Gastroesophageal sphincter (tissue), 4 donors: ENCODE measurements at places on chromosomes 3 and 15.

DNA sequence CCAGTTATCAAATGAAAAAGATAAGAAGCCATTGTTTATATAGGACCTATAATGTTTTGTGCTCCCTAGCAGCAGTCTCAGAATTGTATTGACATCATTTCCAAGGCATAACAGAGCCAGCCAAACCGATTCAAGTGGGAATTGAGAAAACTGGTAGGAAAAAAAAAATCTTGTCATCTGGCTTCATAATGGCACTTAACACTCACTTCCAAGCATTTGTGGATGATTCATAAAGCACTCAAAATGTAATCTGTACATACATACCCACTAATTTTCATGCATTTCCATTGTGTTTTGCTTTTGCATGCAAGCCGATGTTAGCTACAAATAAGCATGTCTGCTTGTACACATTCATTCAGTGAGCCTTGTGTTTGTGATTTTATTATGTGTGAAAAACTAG lies 18.6 kb upstream of the TRPC1 start:
- ATAC-seq, result no peak

DNA sequence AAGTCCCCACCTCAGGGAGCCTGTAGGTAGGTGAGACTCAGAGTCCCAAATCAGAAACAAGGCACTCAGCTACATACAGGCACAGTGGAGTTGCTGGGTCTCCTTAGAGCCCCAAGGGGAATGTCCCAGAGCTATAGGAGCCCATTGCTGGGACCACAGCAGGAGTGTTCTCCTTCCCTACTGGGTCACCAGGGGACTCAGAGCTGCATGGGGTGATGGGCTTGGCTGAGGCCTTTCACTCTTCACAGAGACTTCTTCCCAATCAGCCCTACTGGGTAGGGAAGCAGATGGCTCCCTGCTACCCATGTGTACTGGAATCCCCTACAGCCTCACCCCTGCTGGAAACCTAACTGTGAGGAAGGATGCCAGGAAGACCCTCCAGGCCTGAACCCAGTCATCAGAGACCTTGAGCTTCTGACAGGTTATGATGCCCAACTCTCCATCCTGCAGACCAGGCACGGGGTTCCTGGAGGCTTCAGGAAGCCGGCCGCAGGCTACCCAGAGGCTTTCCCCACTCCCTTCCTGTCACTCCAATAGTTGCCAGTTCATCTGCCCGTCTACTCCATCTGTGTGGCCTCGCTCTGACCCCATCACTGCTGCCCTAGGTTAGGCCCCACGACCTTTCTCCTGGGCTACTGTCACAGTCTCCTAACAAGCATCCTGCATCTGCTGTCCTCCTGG lies 24.0 kb downstream of the RASGRF1 start:
- no peak for ATAC-seq

GRCh38 chr15:89556413-89557262 lies 18.6 kb upstream of the TICRR start:
- ATAC-seq, result no peak

DNA sequence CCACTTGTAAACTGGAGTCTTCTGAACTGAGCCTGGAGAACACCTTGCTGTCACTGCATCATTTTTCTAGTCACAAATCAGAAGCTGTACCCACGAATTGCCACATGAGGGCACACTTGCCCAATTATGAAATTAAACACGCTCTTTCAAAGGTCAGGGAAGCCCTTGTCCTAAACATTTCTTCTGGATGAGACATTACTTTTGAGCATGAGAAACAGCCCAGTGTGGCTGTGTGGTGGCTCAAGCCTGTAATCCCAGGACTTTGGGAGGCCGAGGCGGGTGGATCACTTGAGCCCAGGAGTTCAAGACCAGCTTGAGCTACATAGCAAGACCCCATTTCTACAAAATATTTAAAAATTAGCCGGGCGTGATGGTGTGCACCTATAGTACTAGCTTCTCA lies 27.5 kb upstream of the CFAP161 start:
- peak; percentile 57 for ATAC-seq

GRCh38 chr15:95489103-95489502 lies 841.4 kb upstream of the NR2F2 start:
- ATAC-seq, result no peak

DNA sequence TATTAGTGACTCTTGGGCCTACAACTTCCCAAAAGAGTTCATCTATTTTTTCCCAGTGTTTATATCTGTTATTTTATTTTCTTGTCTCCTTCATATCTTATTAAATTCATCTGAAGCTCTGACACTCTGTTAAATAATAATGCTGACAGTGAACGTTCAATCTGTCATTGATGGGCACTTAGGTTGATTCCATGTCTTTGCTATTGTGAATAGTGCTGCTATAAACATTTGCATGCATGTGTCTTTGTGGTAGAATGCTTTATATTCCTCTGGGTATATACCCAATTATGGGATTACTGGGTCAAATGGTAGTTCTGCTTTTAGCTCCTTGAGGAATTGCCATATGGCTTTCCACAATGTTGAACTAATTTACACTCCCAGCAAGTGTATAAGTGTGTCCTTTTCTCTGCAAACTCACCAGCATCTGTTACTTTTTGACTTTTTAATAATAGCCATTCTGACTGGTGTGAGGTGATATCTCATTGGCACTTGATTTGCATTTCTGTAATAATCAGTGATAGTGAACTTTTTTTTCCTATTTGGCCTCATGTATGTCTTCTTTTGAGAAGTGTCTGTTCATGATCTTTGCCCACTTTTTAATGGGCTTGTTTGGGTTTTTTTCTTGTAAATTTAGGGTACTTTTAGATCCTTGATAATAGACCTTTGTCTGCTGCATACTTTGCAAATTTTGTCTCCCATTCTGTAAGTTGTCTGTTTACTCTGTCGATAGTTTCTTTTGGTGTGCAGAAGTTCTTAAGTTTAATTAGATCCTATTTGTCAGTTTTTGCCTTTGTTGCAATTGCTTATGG lies 122.5 kb downstream of the LEKR1 start:
- no peak for ATAC-seq

- no peak for ATAC-seq
These were observed 69.2 kb downstream of the DNAJB8 start for GRCh38 chr3:128397484-128397883.

DNA sequence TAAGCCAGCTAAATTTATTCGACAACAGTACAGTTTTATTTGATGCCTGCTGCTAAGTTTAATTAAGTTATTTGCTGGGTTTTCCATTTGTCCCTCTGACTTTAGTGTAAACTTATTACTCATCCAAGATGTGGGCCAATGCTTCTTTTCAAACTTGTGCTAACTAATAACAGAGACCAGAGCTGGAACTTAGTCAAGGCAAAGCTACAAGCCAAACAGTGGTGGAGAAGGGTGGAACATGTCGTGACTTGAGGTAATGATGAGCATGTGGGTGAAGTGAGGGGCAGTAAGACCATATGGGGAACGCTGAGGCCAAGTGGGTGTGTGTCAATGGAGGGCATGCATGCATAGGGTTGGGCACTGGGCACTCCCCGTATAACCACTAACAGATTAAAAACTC lies 63.9 kb downstream of the NMD3 start:
- no peak for ATAC-seq

DNA sequence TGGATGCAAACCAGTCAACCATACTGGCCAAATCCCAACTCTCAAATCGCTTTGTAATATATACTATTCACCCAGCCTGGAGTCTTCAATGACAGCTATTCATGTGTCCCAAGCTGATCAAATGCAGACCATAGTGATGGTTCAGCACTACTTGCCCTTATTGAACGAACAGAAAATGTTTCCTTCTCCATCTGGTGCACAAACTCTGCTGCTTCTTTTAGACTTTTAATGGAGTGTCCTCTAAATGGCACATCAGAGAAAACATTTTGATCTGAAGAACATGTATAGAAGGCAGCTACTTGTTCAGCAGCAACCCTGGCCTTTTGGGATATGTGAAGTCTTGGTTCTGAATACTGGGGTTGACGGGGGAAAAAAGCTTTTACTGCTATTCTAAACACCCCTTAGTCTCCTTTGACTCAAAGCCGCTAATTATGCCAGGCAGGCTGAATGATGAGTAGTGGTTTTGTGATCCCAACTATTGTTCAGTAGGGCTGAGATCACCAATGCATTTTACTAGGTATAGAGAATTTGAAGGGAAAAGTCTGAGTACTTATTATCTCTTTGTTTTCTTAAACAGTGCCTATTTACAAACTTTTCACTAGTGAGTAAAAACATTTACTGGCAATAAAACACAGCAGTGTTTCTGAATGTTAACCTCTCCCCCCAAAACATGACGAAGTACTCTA lies 781.2 kb downstream of the ROBO1 start:
- no peak for ATAC-seq

GRCh38 chr3:23319366-23320312 lies 116.5 kb downstream of the UBE2E2 start:
- ATAC-seq, result no peak

GRCh38 chr15:74855857-74856256 lies 12.9 kb upstream of the ULK3 start:
- ATAC-seq, result no peak

GRCh38 chr3:171748064-171748924 lies 62.0 kb downstream of the PLD1 start:
- ATAC-seq, result no peak

DNA sequence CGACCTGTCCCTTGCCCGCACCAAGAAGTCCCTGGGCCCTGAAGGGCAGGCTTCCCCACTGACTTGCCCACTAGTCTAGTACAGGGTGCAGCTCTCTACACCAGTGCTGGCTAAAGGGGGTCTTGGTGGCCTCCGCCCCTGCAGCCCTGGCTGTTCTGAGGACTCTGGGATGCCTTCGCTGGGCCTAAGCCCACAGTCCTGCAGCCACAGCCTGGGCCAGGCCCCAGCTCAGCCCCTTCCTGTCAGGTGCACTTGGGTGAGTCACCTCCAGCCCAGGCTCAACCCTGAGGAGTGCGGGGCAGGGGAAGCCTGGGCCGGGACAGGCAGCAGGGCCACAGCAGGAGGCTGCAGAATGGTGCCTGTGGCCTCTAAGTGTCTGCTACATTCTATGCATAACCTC lies 971 bp downstream of the C3orf22 start:
- no peak for ATAC-seq

DNA sequence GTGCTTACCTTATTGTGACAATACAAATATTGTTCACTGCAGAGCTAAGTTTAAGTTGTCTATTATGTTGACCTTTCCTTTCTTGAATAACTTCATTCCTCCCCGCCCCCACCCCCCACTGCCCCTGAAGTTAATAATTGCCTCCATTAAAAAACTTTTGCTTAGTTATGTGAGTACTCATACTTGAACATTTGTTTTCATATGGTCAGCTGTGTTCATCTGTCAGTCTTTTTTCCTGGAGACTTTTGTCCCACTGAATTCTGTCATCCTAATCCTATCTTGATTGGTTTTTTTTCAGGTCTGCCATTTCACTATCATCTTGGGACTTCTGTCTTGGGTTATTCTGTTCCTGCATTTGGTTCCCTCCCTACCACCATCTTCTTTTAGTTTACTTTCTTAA lies 8.5 kb downstream of the SLC25A36 start:
- ATAC-seq, result no peak

- no peak for ATAC-seq
These were observed 140.1 kb downstream of the ADAMTS17 start for GRCh38 chr15:100201376-100202280.

GRCh38 chr3:105422645-105423044 lies 55.9 kb downstream of the ALCAM start:
- ATAC-seq, result no peak

DNA sequence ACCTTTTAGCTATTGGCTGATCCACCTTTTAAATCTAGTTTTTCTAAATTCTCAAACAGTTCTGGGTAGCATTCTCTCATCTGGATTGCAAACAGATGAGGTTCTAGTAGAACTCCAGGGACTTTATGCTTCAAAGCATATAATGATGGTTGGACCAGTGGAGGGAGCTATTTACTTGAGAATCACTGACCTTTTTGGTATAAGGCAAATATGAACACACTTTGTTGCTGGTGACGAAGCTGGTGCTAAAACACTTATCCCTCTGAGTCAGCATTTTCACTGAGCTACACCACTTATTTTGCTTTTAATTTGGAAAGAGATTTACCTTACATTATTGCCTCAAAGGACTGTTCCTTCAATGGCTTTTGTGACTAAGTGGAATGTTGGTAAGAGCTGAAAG lies 58.6 kb upstream of the SLITRK3 start:
- peak; percentile 82 for ATAC-seq

- ATAC-seq, result no peak
These were observed 52.3 kb upstream of the CGNL1 start for GRCh38 chr15:57323806-57324589.

DNA sequence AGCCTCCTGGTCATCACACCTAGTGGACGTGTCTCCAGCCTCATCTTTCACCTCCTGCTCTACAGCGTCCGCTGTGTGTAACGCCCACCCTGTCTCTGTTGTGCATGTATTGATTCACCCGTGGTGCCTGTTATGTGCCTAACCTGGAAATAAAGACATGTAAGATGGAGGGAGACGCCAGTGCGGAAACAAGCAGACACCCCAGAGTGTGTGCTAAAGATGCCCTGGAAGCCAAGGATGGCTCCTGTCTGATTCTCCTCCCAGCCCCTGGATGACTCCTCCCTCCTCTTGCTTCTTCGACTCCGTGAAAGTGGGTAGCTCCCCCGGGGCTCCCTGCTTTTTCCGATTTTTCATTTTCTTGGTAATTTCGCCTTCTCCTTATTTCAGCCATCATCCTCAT lies 241.8 kb downstream of the ADAMTS17 start:
- no peak for ATAC-seq

DNA sequence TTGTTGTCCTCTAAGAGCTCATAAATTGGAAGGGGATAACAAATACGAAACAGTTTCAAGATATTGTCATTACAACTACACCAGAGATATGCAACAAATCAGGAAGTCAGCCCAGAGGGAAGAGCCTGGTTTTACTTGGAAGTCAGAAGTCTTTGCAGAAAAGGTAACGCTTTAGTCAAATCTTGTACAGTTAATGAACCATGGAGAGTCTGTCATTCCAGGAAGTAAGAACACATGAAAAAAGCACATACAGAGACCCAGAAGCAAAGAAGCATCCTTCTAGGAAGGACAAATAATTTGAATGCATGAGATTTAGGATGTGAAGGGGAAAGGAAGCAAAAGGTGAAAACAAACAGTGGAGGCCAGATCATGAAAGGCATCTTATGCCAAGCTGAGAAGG lies 19.6 kb downstream of the DYNC1LI1 start:
- ATAC-seq, result no peak

DNA sequence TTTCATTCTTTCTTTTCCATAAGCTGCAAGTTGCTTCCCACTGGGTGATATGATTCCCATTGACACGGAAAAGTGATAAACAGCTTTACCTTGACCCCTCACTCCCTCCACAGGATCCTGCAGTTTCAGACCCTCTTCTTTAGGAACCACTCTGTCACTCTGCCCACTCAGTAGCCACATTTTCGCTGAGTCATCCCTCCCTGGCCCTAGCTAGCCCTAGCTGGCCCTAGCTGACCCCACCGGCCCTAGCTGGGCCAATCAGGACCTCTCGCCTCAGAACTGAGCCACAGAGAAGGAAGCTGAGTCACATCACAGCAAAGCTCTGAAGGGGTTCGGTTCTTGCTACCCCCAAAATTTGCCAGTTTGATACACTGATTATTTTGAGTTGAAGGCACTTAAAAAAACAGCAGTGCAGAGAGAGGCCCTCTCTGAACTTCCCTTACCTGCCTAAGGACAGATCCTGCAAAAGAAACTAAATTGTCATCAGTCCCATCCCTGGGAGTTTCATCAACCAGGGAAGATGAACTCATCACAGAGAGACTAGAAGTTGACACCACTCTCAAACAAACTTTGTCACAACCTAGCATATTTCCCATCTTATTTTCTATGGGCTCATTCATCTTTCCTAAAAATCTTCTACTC lies 233.5 kb upstream of the PROK2 start:
- ATAC-seq, result no peak

GRCh38 chr3:46356909-46357308 lies 3.0 kb downstream of the CCR2 start:
- no peak for ATAC-seq
